GM12864 (cell line): ENCODE measurements at places on chromosomes 3 and 15.

GRCh38 chr15:99998661-99999101 lies 265.4 kb upstream of the LYSMD4 start:
- no peak for DNase-seq

GRCh38 chr15:97679106-97679688 lies 281.3 kb upstream of the ARRDC4 start:
- DNase-seq: no peak

DNA sequence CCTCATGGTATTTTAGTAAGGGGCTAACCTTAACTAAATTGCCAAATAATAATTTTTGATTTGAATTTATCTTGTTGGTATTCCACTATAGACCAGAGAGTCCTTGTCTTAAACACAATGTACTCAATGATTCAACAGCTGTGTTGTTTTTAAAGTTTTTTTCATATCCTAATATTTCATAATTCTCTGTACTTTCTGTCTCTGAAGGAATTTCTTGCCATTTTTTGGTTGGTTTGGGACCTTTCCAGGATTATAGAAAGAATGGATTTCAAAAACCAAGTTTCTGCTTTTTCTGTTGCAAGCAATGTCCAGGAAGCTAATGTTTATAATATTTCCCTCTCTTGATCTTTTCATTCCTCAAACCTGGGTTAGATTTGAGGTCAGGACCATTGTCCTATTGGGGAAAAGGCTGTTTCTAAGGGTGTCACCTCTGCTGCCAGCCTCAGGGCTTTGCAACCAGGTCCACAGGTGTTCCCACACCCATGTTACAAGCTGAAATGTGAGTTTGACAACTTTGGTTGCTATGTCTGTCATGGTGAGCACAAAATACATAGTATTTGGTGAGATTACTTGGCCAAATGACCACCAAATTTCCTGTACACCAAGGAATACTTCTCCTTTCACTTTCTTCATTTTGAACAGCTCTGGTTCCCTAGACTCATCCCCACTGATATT lies 363.7 kb upstream of the RGMA start:
- DNase-seq: no peak

DNA sequence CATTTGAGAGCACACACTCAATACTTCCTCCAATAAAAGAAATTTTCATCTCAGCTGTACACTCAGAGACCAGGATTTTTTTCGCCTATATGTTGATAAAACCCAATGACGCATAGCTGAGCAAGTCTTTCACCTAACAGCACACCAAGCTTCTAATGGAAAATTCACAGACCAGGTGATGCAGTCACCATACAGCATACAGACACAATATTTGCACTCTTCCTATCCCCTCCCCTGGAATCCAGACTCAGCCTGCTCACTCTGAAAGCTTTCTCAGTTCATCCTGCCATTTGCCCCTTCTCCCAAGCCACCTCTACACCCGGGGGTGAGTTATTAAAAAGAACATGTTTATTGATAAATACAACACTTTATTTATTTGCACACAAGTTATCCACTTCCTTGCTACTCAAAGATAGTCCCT lies 1.7 kb downstream of the TBC1D5 start:
- DNase-seq: no peak

GRCh38 chr15:27454281-27455075 lies 483.5 kb downstream of the GABRG3 start:
- no peak for DNase-seq

DNA sequence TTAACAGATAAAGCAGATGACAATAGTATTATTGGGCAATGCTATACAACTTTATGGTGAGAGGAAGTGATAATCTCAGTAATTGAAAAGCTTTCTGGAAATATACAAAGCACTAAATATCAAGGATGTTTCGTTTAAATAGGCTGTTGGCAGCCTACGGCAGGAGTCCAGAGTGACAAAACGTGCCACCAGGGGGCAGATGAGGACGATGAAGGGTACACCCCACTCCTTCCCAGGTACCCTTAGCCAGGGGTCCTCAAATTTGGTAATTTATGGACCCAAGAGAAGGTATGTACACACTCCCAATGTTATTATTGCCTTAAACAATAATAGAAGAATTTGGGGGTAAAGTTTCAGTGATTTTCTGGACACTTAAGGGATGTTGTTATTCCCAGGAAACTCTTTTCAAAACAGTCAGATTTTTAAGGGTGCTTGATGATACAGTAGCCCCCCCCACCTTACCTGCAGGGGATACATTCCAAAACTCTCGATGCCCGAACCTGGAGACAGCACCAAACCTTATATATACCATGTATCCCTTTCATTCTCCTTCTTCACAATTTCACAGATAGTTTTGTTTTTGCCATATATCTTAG lies 1.4 kb upstream of the MAGEL2 start:
- DNase-seq: no peak

DNA sequence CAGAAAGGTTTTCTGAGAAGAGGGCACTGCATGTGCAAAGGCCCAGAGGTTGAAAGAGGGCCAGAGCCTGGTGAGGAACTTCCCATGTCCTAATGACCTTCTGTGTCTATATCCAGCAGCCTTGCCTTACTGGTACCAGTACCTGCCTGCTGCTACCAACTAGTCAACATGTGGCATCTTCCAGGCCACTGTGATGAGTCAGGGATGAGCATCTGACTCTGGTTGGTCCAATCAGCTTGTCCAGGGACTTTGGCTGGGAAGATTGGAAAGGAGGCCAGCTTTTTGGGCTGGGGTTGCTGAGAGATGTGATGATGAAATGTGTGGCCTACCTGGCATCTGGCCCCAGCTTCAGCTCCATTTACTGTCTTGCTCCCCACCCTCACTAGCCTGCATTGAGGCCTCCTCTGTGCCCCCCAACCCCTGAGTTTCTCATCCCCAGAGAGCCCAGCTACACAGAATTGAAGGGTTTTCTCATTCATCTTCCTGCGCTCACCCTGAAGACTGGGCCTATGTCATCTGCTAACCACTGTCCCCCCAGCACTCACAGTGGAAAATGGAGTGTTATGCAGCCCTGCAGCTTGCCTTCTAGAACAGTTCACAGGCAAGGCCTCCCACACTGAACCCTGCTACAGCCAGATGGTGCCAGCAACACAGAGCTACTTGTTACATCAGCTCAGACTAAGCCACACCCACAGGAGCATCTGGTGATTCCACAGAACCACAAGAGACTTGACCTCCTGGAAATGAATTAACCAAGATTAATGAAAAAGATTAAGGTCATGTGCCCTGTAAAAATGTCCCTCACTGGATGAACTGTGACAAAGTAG lies 1.3 kb upstream of the TWF2 start:
- peak; percentile 87 for DNase-seq

GRCh38 chr3:8739757-8740504 lies 6.3 kb downstream of the CAV3 start:
- no peak for DNase-seq

GRCh38 chr3:149437710-149438109 lies 36.8 kb upstream of the TM4SF4 start:
- DNase-seq: no peak

GRCh38 chr3:112980080-112980479 lies 5.2 kb upstream of the CD200R1 start:
- no peak for DNase-seq

DNA sequence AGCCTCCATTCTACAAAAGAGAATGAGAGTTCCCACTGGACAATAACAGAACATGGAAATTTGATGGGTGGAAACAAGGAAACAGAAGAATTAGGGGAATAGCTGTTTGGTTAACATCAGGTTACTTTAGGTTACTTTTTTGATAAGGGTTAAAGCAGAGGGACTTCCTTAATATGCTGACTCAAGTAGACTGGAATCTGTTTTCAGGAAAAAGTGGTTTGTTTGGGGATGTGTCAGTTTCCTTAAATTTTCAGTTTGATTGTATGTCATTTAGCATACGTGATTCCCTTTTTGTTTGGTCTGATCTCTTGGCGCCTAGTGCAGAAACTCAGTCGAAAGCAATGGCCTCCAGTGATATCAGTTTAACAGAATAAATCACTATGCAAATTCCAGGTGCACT lies 411.8 kb upstream of the GRM7 start:
- no peak for DNase-seq

GRCh38 chr3:183541235-183541655 lies 14.3 kb downstream of the KLHL6 start:
- DNase-seq: no peak

DNA sequence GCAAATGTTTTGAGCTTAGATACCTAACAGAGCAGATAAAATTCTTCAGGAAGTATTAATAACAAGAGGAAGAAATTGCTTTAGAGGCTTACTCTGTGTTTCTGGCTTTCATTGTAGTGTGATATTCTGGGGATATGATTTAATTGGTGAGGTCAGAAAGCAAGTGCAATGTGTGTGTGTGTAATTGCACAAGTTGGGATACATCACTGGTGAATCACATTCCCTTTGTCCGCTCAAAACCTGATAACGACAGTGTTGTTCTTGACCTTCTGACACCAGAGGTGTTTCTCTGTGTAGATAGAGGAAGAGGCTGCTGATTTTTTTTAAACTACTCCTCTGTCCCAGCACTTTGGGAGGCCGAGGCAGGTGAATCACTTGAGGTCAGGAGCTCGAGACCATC lies 161.1 kb downstream of the CACNA2D3 start:
- no peak for DNase-seq

DNA sequence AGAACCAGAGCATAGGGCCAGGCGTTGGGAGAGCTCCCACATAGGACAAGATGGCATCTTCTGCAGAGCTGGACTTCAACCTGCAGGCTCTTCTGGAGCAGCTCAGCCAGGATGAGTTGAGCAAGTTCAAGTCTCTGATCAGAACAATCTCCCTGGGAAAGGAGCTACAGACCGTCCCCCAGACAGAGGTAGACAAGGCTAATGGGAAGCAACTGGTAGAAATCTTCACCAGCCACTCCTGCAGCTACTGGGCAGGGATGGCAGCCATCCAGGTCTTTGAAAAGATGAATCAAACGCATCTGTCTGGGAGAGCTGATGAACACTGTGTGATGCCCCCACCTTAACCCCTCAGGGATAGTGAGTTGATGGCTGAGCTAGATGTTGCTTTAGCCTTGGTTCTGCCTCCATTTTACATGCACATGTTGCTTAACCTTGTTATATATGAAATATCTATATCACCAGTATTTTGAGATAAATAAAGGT lies at the start of gene PYDC2:
PYDC2 (plus strand) TSS at position 51 of the 483 bp plus-strand sequence; CDS start at position 51, 0 bp downstream.
- DNase-seq: no peak

DNA sequence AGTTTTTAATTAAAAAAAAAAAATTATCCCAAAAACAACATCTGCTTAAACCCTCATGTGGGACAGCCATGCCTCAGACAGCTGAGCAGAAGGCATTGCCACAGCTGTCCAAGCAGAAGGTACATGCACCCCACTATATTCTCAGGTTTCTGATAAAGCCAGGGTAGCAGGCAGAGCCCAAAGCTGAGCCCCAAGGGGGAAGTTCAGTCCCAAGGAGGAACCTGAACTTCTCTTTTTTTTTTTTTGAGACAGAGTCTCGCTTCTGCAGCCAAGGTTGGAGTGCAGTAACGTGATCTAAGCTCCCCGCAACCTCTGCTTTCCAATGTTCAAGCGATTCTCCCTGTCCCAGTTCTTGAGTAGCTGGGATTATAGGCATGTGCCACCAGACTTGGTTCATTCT lies 33.2 kb downstream of the MKRN2 start:
- no peak for DNase-seq

GRCh38 chr15:28079313-28079969 lies 19.7 kb downstream of the OCA2 start:
- no peak for DNase-seq

- DNase-seq: no peak
Measured at GRCh38 chr3:167671878-167672427, 18.2 kb upstream of the WDR49 start.

DNA sequence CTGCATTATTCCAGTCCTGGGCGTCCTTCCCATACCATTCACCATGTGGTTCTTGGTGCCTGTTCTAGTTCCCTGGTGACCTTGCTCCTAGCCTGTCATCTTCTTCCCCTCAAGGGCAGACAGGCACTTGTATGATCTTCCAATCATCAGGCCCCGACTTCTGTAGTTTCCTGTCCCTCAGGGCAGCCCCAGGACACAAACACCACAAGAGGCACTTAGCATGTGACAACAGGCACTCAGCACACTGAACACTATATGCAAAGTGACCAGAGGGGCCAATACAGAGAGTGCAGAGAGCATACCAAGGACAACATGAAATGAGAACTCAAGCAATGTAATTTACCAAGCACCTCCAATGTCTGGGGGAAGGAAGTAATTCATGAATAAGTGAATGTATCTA lies 17.9 kb downstream of the TMEM40 start:
- no peak for DNase-seq

DNA sequence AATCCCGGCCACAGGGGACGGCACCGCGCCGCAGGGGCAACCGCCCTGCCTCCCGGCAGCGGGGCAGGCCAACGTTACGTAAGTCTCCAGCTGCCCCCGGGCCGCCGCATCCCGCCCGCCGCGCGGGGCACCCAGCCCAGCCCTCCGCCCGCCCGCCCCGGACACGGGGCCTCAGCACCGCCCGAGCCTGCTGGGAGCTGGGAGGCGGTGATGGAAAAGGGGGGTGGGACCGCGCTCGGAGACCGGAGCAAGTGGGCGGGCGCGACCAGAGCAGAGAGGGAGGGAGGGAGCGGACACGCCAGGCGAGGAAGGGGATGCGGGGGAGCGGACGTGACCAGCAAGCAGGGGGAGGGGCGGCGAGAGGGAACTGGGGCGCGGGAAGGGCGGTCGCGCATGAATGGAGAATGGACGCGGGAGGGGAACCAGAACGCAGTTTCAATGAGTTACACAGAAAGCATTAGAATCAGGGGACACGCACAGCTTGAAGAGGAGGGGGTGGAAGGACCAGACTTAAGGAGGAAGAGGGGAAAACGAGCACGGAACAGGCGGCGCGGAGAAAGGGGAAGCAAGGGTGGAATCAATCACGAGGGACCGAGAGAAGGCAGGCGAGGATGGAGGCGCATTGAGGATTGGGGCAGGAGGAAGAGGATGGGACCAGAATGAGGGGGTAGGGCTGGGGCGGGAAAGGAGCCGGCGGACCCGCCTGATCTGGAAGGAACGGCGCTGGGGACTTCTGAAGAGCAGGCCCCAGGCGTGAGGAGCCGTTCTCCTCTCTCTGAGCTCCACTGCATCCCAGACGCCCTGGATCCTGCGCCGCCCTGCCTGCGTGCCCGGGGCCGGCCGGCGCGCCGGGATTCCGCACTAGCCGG lies 559 bp downstream of the PKM start:
- peak; percentile 60 for DNase-seq

- DNase-seq: peak; percentile 15
Measured at GRCh38 chr15:43903864-43904290, 77.1 kb downstream of the WDR76 start.

DNA sequence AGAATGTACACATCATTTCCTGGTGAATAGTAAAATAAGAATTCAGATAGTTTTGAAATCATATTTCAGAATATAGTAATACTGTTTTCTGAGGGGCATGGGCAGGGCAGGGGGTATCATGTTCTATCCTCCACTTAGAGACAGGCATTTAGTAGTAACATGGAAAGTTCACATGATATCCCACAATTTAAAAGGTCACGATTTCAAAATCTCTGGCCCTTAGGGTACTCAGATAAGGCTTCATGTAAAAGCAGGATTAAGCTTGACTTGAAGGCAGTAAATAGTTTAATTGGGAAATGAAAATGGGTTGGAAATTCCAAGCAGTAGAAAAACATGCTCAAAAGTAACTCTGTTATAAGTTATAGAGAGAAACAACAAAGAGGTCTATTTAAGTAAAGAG lies 353.2 kb upstream of the AGTR1 start:
- no peak for DNase-seq
